ENCODE measurements at places on chromosomes 3 and 15.

- no peak for DNase-seq
Measured at GRCh38 chr3:126971891-126972351, 11.0 kb upstream of the PLXNA1 start.

GRCh38 chr3:158097593-158098308 is 8.5 kb downstream of the SHOX2 start:
- peak; percentile 82 for DNase-seq

DNA sequence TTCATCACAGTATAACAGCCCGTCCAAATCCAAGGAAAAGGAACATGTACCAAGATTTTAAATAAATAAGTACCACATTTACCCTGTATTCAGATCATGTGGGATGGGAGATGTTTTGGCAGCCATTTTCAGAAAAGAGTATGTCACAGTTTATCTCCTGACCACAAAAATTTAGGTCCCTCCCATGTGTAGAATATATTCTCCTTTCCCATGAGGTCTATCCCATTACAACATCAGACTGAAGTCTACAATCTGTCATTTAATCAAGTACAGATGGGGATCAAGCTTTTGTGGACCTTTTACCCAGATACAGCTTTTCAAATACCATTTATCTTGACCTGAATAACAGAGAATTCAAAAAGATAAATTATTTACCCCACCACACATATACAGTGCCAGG is 444.5 kb downstream of the PLOD2 start:
- no peak for DNase-seq

DNA sequence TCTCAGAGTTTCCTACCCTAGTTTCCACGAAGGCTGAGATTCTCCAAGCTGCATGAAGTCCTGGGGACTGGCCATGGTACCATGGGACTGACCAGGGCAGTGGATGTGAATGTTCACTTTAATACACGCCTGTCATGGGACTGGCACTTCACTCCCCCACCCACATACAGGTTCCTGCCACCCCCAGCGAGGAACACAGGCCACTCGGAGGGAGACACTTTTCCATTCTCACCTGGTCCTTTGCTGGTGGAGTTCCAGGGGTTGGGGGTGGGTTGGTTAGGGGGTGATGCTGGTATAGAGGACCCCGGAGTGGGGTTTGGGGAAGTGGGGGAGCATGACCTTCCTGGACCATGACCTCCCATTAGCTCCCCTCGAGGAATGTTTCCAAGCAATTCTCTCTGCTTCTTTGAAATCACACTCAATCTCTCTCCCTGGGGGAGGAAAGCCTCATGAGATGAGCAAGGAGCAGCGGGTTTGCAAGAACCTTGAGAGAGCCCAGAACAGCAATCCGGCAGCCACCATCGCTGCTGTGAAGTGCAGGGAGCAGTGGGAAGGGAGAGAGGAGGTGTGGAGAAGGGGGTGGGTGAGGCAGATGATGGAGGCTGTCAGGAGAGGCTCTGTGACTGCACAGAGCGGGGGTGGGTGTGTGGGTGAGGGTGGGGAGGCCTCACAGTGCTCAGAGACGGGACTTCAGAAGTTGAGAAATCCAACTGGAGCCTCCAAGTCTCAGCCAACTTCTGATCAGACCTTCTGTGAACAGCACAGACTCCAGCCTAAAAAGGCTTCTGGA is 69.7 kb downstream of the ADCY5 start:
- no peak for DNase-seq

DNA sequence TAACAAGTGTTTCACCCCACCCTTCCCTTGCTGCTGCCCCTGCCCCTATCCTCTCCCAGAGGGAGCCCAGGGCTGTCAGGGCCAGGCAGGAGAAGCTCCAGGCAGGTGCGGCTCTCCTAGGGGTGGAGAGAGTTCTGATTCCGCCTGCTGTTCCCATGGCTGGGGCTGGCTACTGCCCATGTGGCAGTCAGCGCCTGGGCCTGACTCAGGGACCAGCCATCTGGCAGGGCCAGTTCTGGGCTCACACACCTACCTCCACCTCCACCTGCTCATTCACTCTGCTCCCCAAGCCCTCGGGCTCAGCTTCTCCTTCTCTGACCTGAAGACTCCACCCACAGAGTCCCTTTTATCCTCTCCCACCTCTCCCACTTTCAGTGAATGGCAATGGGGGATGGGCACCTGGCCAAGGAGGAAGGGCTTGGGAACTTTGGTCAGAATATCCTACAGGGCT is 23.4 kb downstream of the AMOTL2 start:
- no peak for DNase-seq

GRCh38 chr3:124659175-124659574 is 71.1 kb upstream of the UMPS start:
- DNase-seq: no peak

- DNase-seq: no peak
Measured at GRCh38 chr3:116000311-116000710, 377.0 kb downstream of the GAP43 start.

GRCh38 chr15:79290642-79291275 is 8.2 kb downstream of the ANKRD34C start:
- DNase-seq: peak; percentile 4

GRCh38 chr3:10839167-10839566 is 23.1 kb downstream of the SLC6A11 start:
- no peak for DNase-seq

- DNase-seq: no peak
Measured at GRCh38 chr3:175879417-175879816, 1020.3 kb downstream of the NAALADL2 start.

All from activated CD4-positive, alpha-beta T cell treated with anti-CD3 and anti-CD28 coated beads, Interleukin-10, Interleukin-2, amounts not matched to agents 100 ng/mL and 50 ng/mL, durations not matched to agents 16 hours and 8 hours (primary cell).